Activated T-cell treated with anti-CD3 and anti-CD28 coated beads, Interleukin-2, amount 50 U/mL, for 4 hours (primary cell): ENCODE measurements at places on chromosomes 3 and 15. TPM values are rescaled to one million over a fixed set of nuclear protein-coding genes. Genes with fewer than 3 reads are reported as not detected.

Gene GOLGA8S
- total RNA-seq = not detected

Gene GP9
- not detected for total RNA-seq

Gene KY
- total RNA-seq = not detected

Gene HYAL1
- not detected for total RNA-seq

Gene P4HTM
- 28.2 TPM for total RNA-seq

Gene MEX3B
- 0.46 TPM for total RNA-seq

Gene FANCD2OS
- total RNA-seq = not detected

Gene GHRL
- 0.96 TPM for total RNA-seq

Gene CHRNB4
- not detected for total RNA-seq

Gene CHRNA3
- not detected for total RNA-seq

Gene PIGZ
- 0.61 TPM for total RNA-seq

Gene UROC1
- not detected for total RNA-seq

Gene RBP2
- total RNA-seq = not detected

Gene FBXL22
- total RNA-seq = 0.87 TPM

Gene SERPINI2
- total RNA-seq = not detected

Gene TRIM59
- total RNA-seq = 16.5 TPM

Gene SST
- total RNA-seq = not detected

Gene VWA5B2
- total RNA-seq = not detected

Gene OR5H6
- total RNA-seq = not detected

Gene PRICKLE2
- not detected for total RNA-seq

Gene MRPS25
- 87.3 TPM for total RNA-seq

Gene GPR176
- 0.19 TPM for total RNA-seq

Gene ST8SIA2
- total RNA-seq = not detected

Gene INKA1
- 1.4 TPM for total RNA-seq

Gene TRPM7
- 46.4 TPM for total RNA-seq

Gene SLC51B
- not detected for total RNA-seq

Gene ERC2
- not detected for total RNA-seq

Gene LOXL1
- 0.81 TPM for total RNA-seq

Gene CLEC3B
- total RNA-seq = 0.40 TPM

Gene TOPBP1
- 61.0 TPM for total RNA-seq

Gene KLHL24
- total RNA-seq = 5.6 TPM

Gene ANKRD63
- total RNA-seq = not detected

Gene ZCWPW2
- total RNA-seq = not detected

Gene ATP10A
- total RNA-seq = 31.6 TPM

Gene TXNRD3
- 1.4 TPM for total RNA-seq

Gene SLC9C1
- total RNA-seq = not detected

Gene LMAN1L
- total RNA-seq = 0.55 TPM

Gene LIPH
- 0.13 TPM for total RNA-seq

Gene AGTR1
- not detected for total RNA-seq

Gene BCHE
- total RNA-seq = not detected

Gene ACKR4
- not detected for total RNA-seq

Gene HDGFL3
- 3.9 TPM for total RNA-seq

Gene SLC7A14
- total RNA-seq = not detected

Gene SAMD7
- total RNA-seq = not detected

Gene LPP
- total RNA-seq = 15.5 TPM

Gene CHAC1
- total RNA-seq = 12.0 TPM

Gene RNU5B-1
- total RNA-seq = 14.0 TPM

Gene NR1I2
- total RNA-seq = 0.47 TPM

Gene UBA7
- 27.7 TPM for total RNA-seq

Gene EID1
- 109 TPM for total RNA-seq
